Stimulated activated CD4-positive, alpha-beta T cell treated with anti-CD3 and anti-CD28 coated beads, Interleukin-1b, Interleukin-23, amount 100 ng/mL, for 48 hours (primary cell): ENCODE measurements at places on chromosomes 13 and 19.
A peak's percentile ranks its signal among the peaks of the same experiment; 100 is the strongest.

DNA sequence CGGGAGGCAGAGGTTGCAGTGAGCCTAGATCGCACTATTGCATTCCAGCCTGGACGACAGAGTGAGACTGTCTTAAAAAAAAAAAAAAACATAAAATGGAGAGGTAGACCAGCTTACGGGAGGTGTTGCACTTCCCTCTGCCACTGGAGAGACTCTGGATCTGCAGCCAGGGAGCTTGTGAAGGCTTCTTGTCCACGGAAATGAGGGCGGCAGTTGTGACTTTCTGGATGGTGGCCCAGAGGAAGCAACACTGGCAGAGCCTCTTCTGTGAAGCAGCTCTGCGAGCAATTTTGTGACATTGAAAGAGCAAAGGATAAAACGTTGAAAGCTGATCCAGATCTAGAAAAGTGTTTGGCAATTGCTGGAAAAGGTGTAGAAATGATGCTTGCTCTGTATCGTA, 10.4 kb downstream of the SPINT2 start:
- DNase-seq = no peak

DNA sequence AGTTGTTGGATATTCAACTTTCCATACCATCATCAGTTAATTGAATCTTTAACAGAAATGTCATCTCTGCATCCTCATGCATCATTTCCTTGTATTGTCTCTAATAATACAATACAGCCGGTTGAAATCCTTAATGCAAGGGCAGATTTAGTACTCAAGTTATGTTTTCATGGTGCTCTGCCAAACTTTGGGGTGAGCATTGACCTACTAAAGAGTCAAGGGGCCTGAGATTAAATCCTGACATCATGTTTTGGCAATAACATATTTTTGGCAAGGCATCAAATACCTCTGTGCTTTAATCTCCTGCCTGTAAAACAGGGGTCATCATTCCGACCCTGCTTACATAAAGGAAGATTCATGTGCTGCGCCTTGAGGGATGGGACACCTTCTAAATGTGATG, 42.7 kb upstream of the ABCC4 start:
- DNase-seq = no peak

DNA sequence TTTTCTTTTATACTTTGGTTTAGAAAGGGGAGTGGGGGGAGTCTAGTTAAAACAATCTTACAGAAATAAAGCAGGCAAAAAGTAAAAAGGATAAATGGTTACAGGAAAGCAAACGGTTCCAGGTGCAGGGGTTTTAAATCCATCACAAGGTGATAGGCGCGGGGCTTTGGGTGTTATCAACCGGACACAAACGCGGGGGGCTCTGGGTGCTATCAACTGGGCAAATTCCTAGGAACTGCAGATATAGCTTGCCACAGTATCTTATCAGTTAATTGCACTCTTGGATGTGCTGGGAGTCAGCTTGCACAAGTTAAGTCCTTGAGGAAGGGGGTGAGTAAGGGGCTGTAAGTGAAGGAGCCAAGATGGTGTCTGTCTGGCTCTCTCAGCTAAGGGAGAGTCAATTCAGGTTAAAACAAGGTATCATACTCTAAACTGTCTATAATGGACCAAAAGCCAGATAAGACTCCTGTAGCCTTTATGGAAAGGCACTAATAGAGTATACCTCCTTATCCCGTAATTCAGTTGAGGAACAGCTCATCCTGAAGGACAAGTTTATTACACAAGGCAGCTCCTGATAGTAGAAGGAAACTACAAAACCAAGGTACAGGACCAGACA, 32.6 kb upstream of the ZSCAN5A start:
- no peak for DNase-seq

DNA sequence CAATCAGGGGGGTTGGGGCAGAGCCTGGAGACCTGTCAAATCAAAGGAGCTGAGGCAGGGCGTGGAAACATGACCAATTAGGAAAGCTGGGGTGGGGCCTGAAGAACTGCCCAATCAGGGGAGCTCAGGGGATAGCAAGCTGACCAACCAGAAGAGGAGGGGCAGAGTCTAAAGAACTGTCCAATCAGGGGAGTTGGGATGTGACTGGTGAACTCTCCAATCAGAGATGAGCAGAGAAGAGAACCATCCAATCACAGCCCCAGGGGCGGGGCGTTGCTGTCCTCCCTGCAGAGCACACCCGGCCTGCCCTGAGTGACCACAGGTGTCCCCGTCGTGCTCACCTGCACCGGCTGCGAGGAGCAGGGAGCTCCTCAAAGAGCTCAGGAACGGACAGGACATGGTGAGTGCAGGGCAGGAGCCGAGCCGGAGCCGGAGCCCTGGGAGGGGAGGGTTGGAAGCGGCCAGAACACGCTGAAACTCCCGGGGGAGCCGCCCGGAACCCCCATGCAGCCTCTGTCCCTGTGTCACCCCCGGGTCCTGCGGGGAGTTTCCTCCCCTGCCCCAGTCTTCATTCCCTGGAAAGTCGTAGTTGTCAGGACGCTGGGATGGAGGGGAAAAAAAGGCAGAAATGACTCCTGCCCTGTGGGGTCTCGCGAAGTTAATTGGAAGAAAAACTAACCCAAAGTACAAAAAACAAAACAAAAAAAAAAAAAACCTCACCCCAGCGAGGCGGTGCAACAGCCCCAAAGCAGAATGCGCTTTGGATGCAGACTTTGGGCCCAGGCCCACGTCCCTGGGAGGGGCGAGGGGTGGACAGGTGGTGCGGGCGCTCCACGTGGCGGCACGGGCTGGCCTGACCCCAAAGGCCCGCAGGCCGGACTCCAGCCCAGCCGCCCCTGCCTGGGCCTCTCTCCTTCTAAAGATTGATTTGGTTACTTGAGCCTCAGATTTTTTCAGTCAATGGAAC, at the start of gene ZNF556:
Gene ZNF556, plus strand, starts transcription at position 311 of the 967 bp plus-strand sequence. Its CDS starts 87 bp downstream, at position 398.
- DNase-seq = peak; percentile 19

- no peak for DNase-seq
Observed at GRCh38 chr19:54449701-54450069, 686 bp downstream of the LENG8 start.

GRCh38 chr13:30429721-30430694, 7.7 kb downstream of the UBE2L5 start:
- peak; percentile 46 for DNase-seq

DNA sequence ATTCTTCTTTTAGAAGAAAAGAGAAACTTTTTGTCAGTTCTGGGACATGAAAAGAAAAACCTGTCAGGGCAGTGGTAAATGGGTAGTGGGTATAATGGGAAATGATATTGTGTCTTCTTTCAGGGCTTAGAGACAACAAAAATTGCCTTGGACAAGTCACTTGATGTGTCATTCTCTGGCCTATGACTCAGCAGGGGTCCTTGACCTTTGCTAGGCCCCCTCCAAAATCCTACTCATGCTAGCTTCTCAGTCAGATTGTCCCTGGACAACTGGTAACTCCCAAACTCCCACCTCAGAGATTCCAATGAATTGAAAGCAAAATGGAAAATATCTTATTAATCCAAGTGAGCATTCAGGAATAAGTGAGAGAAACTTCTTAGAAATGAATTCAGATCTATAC, 258.8 kb upstream of the SPRY2 start:
- DNase-seq = no peak

GRCh38 chr19:39479916-39480315, 722 bp upstream of the TIMM50 start:
- DNase-seq = no peak

GRCh38 chr13:80577926-80578670, 237.2 kb upstream of the SPRY2 start:
- DNase-seq = no peak

GRCh38 chr13:112602189-112602588, 14.2 kb upstream of the TUBGCP3 start:
- no peak for DNase-seq

DNA sequence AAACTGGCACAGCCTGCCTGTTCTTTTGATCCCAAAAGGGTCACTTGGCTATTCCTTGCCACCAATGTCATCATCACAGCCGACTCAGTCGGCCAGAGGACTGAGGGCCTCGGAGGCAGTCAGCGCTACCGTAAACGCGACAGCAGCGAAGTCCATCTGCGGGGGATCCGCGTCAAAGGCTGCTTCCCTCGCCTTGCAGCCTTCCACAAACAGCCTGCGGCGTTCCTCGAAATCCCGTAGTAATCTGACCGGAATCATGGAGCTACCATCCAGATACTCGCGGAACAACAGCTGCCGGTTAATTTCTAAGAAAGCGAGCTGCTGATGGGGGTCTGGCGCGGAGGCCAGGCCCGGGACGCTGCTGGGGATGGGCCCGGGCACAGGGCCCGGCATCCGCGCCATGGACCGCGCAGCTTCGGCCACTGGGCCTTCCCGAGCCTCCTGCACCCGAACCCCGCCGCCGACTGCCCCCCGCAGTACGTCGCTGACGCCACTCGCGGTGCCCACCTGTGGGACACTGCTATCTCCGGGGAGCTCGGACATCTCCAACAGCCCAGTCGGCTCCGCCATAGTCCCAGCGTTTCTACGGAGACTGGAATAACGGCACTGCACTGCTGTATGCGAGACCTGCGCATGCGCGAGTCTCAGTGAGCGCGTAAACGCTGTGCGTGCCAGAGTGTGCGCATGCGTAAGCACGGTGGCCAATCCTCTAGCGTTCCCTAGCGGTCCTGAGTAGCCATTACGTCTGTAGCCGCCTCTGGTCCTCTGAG, at the start of gene EID2B:
Gene EID2B, minus strand, starts transcription at position 620 of the 770 bp plus-strand sequence. Its CDS starts 50 bp downstream, at position 570.
- peak; percentile 96 for DNase-seq

DNA sequence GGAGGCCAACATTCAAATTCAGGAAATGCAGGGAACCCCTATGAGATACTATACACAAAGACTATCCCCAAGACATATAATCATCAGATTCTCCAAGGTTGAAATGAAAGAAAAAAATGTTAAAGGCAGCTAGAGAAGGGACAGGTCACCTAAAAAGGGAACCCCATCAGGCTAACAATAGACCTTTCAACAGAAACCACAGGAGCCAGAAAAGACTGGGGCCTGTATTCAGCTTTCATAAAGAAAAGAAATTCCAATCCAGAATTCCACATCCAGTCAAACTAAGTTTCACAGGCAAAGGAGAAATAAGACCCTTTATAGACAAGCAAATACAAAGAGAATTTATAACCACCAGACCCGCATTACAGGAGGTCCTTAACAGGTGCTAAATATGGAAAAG, 1703.6 kb upstream of the PRR20A start:
- DNase-seq = no peak

- DNase-seq = no peak
Observed at GRCh38 chr19:31330761-31331160, 18.5 kb downstream of the TSHZ3 start.

DNA sequence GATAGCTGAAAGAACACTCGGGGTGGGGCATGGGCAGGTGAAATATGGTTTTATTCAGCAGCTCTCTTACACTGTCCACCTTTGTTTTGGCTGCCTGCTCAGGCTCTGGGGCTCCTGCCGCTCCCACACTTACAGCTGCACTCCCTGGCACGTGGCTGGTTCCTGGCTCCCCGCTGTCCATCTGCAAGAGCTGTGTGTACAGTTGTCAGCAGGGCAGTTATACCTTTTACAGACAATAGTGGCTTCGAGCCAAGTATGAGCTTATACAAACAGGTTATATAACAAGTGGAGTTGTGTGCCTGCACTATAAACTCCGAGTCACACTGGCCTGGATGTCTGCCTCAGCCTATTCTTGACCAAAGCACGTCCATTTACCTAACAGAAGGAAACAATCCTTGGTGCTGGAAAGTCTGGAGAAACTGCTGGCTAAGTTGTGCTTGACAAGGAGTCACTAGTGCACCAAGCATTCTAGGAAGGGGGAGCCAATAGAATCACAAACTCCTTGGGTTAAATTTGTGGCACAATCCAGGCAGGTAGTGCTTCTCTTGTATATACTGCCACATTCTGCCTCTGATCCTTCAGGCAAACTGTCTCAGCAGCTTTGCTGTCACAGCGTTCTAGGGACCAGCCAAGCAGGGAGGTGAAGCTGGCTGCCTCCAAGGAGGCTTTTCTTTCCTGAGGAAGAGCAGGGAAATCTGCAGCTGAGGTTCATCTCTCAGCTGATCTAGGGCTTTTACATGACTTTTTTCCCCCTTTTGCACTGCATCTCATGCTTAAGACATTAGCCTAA, 68.2 kb downstream of the NHLRC3 start:
- no peak for DNase-seq

DNA sequence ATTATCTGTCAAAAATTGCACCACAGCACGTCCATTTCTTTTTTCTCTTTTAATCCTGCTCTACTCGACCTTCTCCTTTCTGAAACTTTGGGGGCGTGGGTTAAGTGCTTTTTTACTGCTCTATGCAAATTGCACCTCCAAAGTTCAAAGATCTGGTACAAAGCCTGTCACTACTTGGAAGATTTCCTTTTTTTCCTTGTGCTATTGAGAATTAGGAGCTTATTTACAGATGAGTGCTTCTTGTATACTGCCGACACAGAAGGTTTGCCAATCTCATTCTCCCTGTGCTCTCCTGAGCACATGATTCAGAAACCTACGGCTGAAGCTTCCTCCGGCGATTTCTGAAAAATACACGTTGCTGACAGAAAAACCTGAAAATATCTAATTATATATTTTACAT, 94.8 kb downstream of the TEX29 start:
- no peak for DNase-seq

DNA sequence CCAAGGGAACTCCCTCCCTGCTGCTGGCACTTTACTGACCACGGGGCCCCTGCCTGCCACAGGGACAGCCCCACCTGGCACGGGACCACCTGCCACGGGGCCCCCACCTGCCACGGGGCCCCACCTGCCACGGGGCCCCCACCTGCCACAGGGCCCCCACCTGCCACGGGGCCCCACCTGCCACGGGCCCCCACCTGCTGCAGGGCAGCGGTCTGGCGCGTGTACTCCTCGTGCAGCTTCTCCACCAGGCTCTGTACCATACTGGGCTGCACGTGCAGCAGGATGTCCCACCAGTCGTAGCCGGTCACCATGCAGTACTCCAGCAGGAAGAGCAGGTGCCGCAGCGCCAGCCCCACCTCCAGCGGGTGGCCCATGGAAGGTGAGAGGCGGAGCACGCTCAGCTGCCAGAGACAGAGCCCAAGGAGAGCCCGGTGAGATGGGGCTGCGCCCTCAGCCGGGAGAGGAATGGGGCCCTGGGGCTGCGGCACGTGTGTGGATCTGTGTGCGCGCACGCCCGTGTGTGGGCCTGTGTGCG, 16.1 kb downstream of the MED16 start:
- no peak for DNase-seq

DNA sequence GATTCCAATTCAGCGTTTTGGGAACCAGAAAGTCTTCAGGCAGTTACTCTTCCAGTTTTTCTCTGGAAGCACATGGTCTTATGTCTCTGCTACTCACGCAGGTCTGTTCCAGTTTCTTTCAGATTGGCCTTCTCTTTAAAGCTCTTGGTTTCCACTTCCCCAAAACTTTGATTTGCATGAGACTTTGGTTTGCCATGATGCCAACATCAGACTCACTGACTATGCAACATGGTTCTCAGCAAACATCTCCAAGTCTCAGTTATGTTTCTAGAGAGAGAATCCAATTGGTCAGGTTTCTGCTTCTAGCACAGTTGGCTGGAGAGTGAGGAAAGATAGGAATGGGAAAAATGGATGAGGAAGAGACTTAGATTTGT, 3.1 kb downstream of the AKAP11 start:
- DNase-seq = no peak

DNA sequence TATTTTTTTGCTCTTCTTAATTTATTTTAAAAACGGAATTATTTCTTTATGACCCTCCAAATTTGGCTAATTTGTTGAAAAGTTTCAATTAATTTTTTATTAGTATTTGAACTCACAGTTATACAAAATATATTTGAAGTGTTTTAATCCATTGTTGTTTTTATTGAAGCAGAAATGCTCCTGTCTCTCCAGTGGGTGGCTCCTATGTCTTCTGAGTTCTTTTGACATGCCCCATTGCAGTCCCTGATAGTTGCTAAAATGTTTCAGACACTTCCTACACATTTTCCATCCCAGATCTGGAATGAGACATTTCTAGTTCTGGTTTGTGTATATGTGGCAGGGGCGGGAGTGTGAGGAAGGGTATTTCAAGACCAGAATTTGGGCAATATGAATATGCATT, 579.4 kb upstream of the PRR20A start:
- no peak for DNase-seq

- peak; percentile 12 for DNase-seq
Observed at GRCh38 chr13:50130123-50130946, 115.1 kb downstream of the KCNRG start.
